ENCODE measurements at places on chromosomes 1 and 21.

GRCh38 chr1:223207293-223208066 is 64.4 kb upstream of the TLR5 start:
- DNase-seq: peak; percentile 66

DNA sequence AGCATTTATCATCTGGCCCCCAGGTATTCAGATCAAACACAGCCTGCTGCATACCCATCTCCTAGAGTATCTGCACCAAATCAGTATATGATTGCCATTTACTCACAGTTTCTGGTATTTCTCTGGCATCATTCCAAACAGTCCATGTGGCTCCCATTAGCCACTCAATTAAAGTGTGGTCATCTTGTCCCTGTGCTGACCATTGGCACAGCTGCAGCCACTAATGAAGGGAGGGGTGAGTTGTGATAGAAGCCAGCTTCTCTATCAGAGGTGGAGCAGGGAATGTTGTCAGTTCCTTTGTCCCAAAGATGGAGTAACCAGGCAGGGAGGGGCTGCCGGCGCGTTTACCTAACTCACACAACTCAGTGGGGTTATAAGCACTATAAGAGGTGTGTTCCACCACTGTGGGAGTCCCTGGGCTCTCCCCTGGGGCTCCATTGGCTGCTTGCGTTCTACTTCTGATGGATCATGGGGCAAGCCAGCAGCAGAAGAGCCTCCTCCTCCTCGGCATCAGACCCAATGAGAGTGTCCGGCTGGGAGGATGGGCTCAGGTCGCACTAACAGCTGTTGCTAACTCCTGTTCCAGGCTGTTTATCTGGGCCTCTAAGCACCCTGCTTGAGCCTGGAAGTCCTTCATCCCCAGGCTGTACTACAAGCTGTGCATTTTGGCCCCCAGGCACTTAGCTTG is 108.6 kb downstream of the GDAP2 start:
- DNase-seq: no peak

- DNase-seq: no peak
These were observed 5.7 kb downstream of the ALG14 start for GRCh38 chr1:95067062-95067461.

GRCh38 chr1:45887156-45887842 is 83.9 kb downstream of the MAST2 start:
- DNase-seq: no peak

GRCh38 chr21:36856643-36857042 is 109.8 kb downstream of the HLCS start:
- DNase-seq: no peak

DNA sequence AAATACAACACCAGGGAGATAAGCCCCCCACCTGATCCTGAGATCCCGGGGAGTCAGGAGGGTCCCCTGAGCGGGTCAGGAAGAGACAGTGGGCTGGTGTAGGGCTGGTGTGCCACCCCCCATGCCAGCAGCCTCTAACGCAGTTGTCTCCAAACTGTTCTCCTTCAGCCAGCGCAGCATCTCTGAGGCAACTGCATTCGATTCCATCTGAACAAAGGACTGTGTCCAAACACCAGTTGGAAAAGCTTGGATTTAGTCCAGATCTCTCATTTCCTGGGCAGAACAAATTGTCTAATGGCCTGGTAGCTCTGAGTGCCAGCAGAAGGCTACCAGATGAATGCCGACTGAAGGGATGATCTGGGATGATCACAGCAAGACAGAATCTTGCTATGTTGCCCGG is 44.1 kb upstream of the EIF4G3 start:
- DNase-seq: peak; percentile 21

DNA sequence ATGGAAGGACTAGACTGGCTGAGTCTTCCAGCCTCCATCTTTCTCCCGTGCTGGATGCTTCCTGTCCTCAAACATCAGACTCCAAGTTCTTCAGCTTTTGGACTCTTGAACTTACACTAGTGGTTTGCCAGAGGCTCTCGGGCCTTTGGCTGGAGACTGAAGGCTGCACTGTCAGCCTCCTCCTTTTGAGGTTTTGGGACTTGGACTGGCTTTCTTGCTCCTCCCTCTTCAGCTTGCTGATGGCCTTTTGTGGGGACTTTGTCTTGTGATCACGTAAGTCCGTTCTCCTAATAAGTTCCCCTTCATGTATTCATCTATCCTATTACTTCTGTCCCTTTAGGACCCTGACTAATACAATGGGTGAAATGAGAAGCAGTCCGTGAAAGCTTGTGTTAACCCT is 196.4 kb downstream of the KAZN start:
- DNase-seq: no peak

- DNase-seq: no peak
These were observed 9.6 kb downstream of the KLHL21 start for GRCh38 chr1:6592865-6593593.

- DNase-seq: no peak
These were observed 39.5 kb upstream of the CNTN2 start for GRCh38 chr1:205003358-205004131.

- DNase-seq: no peak
These were observed 550 bp downstream of the ARHGEF16 start for GRCh38 chr1:3454811-3455618.

DNA sequence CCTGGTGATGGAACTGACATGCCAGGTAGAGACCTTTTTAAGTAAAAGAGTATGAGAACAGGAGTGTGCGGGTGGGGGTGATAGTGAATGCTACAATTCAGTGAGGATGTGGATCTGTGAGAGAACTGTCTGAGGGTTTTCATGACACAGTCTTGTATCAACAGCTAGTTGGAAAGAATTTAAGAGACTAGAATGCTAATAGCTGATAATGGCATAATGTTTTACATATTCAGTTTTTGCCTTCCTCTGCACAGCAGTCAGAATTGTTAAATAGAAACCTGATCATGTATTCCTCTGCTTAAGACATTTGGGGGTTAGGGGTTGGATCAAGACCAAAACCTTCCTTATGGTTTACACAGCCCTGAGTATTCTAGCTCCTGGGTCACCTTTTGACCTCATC is 152.8 kb upstream of the ZRANB2 start:
- DNase-seq: no peak

DNA sequence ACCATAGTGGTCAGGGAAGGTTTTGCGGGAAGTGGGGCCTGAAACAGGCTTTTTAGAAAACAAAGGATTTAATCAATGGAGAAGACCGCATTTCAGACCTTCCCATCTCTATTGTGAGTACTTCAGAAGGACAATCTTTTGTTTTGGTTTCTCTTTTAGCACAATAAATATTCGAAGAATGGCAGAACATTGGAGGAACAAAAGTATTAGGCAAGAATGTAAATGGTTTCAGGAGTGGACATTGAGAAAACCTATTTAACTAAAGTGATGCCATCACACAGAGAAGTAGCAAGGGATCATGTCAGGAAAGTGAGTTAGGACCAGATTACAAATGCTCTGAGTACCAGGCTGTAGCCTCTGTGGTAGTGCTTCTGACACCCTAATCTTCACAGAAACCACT is 26.8 kb upstream of the UBE2U start:
- DNase-seq: no peak

- peak; percentile 76 for DNase-seq
These were observed 47.0 kb upstream of the ATF3 start for GRCh38 chr1:212561501-212561931.

GRCh38 chr1:17539477-17540254 is at the start of gene ARHGEF10L:
Gene ARHGEF10L (plus strand): TSS chr1:17539698. CDS start chr1:17580596, 40,898 bp downstream.
- no peak for DNase-seq

- DNase-seq: no peak
These were observed 142.5 kb upstream of the PKN2 start for GRCh38 chr1:88541596-88541995.

GRCh38 chr1:238345837-238346236 is 455.1 kb upstream of the ZP4 start:
- DNase-seq: no peak

- no peak for DNase-seq
These were observed 75.1 kb downstream of the SPSB1 start for GRCh38 chr1:9367806-9368205.

- no peak for DNase-seq
These were observed 10.9 kb downstream of the RD3 start for GRCh38 chr1:211480941-211481545.

- DNase-seq: peak; percentile 26
These were observed 692.2 kb downstream of the USP25 start for GRCh38 chr21:16421965-16422364.

- no peak for DNase-seq
These were observed 37.9 kb upstream of the TENT5C start for GRCh38 chr1:117567976-117568375.

- no peak for DNase-seq
These were observed 84.3 kb upstream of the HP1BP3 start for GRCh38 chr1:20871419-20871818.

- no peak for DNase-seq
These were observed 369.8 kb downstream of the NPHP4 start for GRCh38 chr1:5622412-5622811.

DNA sequence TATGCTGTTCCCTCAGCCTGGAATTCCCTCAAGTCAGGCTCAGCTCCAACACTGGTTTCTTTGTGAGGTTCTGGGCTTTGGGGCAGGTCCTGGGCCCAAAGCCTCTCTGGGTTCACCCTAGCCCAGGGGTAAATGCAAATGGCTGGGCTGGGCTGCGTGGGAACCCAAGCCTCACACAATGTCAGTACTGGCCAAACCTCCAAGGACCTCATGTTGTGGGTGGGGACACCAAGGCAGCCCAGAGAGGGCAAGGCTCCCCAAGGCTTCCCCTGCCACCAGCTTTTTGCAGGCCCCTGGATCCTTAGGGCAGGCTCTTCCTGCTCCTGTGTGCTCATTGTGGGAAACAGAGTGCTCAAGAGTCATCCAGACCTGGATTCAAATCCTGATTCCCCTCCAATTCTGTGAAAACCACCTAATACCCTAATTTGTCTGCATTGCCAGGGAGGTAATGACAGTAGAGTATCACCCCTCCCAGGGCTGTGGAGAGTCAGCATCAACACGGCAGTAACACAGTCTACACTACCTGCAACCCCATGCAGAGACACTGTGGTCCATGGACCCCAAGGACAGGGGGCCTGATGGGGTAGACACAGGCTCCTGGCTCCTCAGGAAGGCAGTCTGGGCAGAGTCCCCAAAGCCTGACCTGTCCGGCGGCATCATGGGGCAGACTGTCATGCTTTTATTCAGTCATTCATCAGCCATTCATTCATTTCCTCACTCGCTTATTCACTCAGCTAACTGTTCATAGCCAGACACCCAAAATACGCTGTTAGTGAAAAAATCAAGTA is 85.7 kb downstream of the DMRTB1 start:
- DNase-seq: no peak

- no peak for DNase-seq
These were observed 232.6 kb upstream of the PLXNA2 start for GRCh38 chr1:208476846-208477170.

- no peak for DNase-seq
These were observed 245.3 kb downstream of the CTH start for GRCh38 chr1:70656361-70656760.

Data from astrocyte of the spinal cord (primary cell).